ENCODE measurements at places on chromosomes 5 and 9.
A peak's percentile ranks its signal among the peaks of the same experiment; 100 is the strongest.

DNA sequence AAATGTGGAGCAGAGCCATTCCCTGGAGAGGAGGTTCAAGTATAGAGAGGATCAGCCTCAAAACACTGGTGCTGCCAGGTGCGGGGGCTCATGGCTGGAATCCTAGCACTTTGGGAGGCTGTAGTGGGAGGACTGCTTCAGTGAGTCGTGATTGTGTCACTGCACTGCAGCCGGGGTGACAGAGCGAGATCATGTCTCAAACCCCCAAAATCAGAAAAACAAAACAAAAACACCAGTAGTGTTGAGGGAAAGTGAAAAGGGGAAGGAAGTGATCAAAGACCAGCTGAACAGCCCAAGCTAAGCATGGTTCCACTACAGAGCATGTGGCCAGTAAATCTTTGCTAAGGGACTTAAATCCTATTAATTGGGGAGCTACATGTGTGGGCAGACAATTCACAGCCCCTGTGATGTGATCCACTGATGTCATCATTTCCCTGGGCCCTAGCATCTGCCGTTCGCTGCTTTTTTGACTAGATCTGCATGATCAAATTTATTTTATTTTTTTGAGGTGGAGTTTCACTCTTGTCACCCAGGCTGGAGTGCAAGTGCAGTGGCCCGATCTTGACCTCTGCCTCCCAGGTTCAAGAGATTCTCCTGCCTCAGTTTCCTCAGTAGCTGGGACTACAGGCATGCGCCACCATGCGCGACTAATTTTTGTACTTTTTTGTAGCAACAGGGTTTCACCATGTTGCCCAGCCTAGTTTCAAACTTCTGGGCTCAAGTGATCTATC lies 2.7 kb upstream of the PCBD2 start:
- no peak overlapping the region for H3K4me3 ChIP-seq
- peak; percentile 52 for DNase-seq
- H3K36me3 ChIP-seq = peaks cover 6% of the 10 kb centered on the region
- peak overlapping the region; percentile 37 for H3K27ac ChIP-seq

GRCh38 chr9:91011891-91012290 lies 210.3 kb downstream of the SYK start:
- no peaks in the 10 kb centered on the region for H3K36me3 ChIP-seq
- DNase-seq = no peak
- H3K4me3 ChIP-seq = no peak overlapping the region
- H3K4me1 ChIP-seq = no peaks in the 10 kb centered on the region
- H3K27ac ChIP-seq = no peak overlapping the region
- no peaks in the 10 kb centered on the region for H3K27me3 ChIP-seq

- no peaks in the 10 kb centered on the region for H3K36me3 ChIP-seq
- H3K27ac ChIP-seq = peak overlapping the region; percentile 99
- H3K4me1 ChIP-seq = peaks cover 88% of the 10 kb centered on the region
These were observed 141.4 kb downstream of the AOPEP start for GRCh38 chr9:94867842-94868312.

- H3K36me3 ChIP-seq = peaks cover 80% of the 10 kb centered on the region
- no peak overlapping the region for H3K27ac ChIP-seq
- H3K4me1 ChIP-seq = no peaks in the 10 kb centered on the region
- H3K4me3 ChIP-seq = no peak overlapping the region
- no peak for DNase-seq
- H3K27me3 ChIP-seq = no peaks in the 10 kb centered on the region
These were observed 8.1 kb downstream of the BRD8 start for GRCh38 chr5:138170299-138170698.

DNA sequence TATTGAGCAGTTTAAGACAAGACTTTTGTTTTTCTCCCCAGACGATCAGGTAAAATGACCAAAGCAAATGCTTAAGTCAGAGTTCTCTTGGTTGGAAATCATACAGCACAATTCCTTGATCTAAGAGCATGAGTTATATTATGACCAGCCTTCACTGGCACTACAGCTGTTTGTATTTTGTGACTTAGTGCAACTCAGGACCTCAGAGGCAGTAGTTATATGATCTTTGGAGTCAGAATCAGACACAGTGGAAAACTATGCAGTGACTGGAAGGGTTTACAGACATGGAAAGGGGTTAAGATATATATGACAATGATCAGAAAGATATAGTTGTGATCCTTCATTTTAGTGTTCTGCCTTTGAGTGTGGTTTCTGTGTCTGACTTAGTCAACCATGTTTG lies 24.3 kb downstream of the RAD23B start:
- no peak overlapping the region for H3K27ac ChIP-seq
- H3K4me1 ChIP-seq = no peaks in the 10 kb centered on the region
- H3K4me3 ChIP-seq = no peak overlapping the region
- peaks cover 89% of the 10 kb centered on the region for H3K36me3 ChIP-seq

- H3K27me3 ChIP-seq = peaks cover 19% of the 10 kb centered on the region
- H3K36me3 ChIP-seq = no peaks in the 10 kb centered on the region
- no peaks in the 10 kb centered on the region for H3K4me1 ChIP-seq
- DNase-seq = peak; percentile 75
These were observed 9.3 kb upstream of the WWC1 start for GRCh38 chr5:168282120-168282519.

GRCh38 chr9:130331573-130331972 lies 66.0 kb downstream of the HMCN2 start:
- peak; percentile 92 for DNase-seq
- no peak overlapping the region for H3K27ac ChIP-seq
- H3K27me3 ChIP-seq = peaks cover 13% of the 10 kb centered on the region

GRCh38 chr5:108481355-108481931 lies 99.5 kb upstream of the FBXL17 start:
- no peaks in the 10 kb centered on the region for H3K4me1 ChIP-seq
- H3K27ac ChIP-seq = no peak overlapping the region
- no peaks in the 10 kb centered on the region for H3K36me3 ChIP-seq
- H3K27me3 ChIP-seq = no peaks in the 10 kb centered on the region

DNA sequence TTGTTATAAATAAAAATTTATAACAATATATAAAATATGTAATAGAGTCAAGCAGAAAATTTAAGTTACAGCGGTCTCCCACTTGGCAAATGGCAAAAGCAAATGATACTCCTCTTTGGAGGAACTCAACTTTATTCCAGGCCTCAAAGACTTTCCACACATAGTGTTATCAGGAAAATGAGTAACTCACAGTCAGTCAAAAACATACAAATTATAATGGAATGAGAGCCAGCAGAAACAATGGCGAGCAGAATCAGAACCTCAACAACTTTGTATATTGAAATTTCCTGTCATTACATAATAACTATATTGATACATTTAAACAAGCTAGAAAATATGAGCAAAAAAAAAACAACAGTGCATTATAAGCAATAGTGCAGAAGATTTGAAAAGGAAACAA lies 45.2 kb downstream of the ABLIM3 start:
- peaks cover 21% of the 10 kb centered on the region for H3K4me1 ChIP-seq
- H3K36me3 ChIP-seq = 0 out of 2 replicates have a peak, but pooled peaks cover 4% of the 10 kb centered on the region
- no peak overlapping the region for H3K27ac ChIP-seq
- no peaks in the 10 kb centered on the region for H3K27me3 ChIP-seq
- DNase-seq = no peak

DNA sequence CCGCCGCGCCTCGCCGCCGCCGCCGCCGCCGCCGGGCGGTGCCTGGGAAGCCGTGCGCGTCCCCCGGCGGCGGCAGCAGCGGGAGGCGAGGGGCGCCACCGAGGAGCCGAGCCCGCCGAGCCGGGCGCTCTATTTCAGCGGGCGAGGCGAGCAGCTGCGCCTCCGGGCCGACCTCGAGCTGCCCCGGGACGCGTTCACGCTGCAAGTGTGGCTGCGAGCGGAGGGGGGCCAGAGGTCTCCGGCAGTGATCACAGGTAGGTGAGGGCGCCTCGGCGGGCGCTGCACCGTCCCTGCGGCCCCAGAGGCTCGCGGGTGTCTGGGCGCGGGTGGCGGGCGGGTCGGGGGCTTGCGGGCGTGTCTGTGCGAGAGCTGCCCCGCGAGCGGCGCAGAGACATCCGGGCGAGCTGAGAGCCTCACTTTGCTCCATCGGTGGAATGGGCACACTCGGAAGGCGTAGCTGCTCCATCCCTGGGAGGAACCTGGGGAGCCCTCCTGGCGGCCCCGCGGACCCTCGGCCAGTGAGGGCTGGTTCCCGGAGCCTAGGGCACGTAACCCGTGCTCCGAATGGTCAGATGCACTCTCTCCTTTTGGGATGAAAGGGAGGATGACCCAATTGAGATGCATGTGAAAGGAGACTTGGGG lies 864 bp downstream of the PAPPA start:
- peaks cover 41% of the 10 kb centered on the region for H3K4me1 ChIP-seq
- H3K36me3 ChIP-seq = 0 out of 2 replicates have a peak, but pooled peaks cover 7% of the 10 kb centered on the region
- H3K4me3 ChIP-seq = peak overlapping the region; percentile 90
- no peaks in the 10 kb centered on the region for H3K27me3 ChIP-seq

GRCh38 chr9:131854896-131855613 lies 115.2 kb upstream of the RAPGEF1 start:
- peak overlapping the region; percentile 43 for H3K4me3 ChIP-seq
- peak; percentile 87 for DNase-seq
- H3K36me3 ChIP-seq = no peaks in the 10 kb centered on the region

GRCh38 chr5:36089989-36090388 lies 23.3 kb upstream of the UGT3A2 start:
- no peaks in the 10 kb centered on the region for H3K36me3 ChIP-seq
- H3K27ac ChIP-seq = no peak overlapping the region
- peak; percentile 50 for DNase-seq
- H3K27me3 ChIP-seq = peaks cover 10% of the 10 kb centered on the region
- no peaks in the 10 kb centered on the region for H3K4me1 ChIP-seq

DNA sequence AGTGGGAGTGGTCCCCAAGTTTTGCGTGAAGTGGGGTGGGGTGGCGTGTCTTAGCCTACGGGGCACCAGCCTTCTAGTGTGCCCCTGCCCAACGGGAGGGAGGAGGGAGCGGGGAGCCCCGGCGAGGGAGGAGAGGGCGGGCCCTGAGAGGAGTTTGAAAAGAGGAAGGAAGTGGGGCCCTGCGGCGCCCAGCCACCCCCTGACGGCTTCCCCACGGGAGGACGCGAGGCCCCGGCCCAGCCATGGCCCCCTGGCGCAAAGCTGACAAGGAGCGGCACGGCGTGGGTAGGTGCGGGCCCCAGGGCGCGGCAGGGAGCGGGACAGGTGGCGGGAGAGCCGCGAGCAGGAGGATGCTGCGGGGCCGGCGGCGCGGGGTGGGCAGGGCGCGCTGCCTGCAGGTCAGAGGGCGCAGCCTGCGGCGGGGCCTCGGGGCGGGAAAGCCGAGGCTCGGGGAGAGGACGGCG lies at the start of gene DOCK2:
TSS of gene DOCK2 (plus strand) at position 191 of the 464 bp plus-strand sequence. CDS start at position 243, 52 bp downstream.
- peak; percentile 18 for DNase-seq
- no peaks in the 10 kb centered on the region for H3K36me3 ChIP-seq
- peaks cover 12% of the 10 kb centered on the region for H3K4me1 ChIP-seq
- H3K27ac ChIP-seq = no peak within 1 kb of the TSS
- H3K4me3 ChIP-seq = peak within 1 kb of the TSS; percentile 64

DNA sequence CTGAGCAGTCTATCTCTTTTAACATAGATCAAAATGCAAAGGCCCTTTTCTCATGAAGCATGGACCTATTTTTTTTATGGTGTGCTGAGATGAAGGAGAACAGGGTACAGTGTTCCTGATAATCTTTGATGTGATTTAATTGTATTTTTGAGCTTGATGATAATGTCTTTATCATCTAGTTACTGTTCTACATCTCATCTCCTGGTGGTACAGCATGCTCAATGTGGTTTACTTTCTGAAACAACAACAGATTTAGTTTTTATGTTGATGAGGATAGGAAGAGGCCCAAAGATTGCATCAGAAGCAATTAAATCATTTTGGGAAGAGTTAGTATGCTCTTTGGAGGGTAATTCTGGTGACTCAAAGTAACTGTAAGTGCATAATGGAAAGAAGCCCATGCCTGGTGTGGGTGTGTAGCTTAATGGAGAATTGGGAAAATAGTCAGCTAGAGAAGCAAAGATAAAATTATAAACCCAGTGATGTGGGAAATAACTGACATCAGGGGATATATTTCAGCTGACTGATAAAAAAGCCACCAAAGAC lies 123.0 kb upstream of the KCNN2 start:
- H3K27me3 ChIP-seq = no peaks in the 10 kb centered on the region
- H3K4me1 ChIP-seq = no peaks in the 10 kb centered on the region
- DNase-seq = no peak
- no peak overlapping the region for H3K4me3 ChIP-seq
- H3K36me3 ChIP-seq = no peaks in the 10 kb centered on the region

- H3K27ac ChIP-seq = peak overlapping the region; percentile 52
- H3K4me1 ChIP-seq = peaks cover 55% of the 10 kb centered on the region
- H3K36me3 ChIP-seq = no peaks in the 10 kb centered on the region
- no peak overlapping the region for H3K4me3 ChIP-seq
- no peaks in the 10 kb centered on the region for H3K27me3 ChIP-seq
- DNase-seq = peak; percentile 63
These were observed 36.3 kb downstream of the RUSC2 start for GRCh38 chr9:35526087-35526801.

DNA sequence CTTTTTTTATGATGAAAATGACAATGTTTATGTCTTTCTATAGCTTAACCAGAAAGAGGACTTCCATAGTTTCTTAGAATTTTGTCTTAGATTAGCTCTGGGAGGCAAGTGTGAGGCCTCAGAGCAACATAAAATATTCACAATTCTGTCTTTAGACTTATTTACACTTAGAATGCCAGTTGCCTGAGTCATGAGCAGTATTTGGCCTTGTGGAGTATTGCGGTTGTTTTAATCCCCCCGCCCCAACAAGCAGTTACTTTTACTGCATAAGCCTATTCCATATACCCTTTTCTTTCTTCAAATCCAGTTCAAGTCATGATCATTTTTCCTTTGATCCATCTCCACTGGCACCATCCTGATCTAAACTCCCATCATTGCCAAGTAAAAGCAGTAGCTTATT lies 198.0 kb upstream of the EGFLAM start:
- peak; percentile 6 for DNase-seq
- H3K27ac ChIP-seq = no peak overlapping the region
- no peaks in the 10 kb centered on the region for H3K4me1 ChIP-seq

DNA sequence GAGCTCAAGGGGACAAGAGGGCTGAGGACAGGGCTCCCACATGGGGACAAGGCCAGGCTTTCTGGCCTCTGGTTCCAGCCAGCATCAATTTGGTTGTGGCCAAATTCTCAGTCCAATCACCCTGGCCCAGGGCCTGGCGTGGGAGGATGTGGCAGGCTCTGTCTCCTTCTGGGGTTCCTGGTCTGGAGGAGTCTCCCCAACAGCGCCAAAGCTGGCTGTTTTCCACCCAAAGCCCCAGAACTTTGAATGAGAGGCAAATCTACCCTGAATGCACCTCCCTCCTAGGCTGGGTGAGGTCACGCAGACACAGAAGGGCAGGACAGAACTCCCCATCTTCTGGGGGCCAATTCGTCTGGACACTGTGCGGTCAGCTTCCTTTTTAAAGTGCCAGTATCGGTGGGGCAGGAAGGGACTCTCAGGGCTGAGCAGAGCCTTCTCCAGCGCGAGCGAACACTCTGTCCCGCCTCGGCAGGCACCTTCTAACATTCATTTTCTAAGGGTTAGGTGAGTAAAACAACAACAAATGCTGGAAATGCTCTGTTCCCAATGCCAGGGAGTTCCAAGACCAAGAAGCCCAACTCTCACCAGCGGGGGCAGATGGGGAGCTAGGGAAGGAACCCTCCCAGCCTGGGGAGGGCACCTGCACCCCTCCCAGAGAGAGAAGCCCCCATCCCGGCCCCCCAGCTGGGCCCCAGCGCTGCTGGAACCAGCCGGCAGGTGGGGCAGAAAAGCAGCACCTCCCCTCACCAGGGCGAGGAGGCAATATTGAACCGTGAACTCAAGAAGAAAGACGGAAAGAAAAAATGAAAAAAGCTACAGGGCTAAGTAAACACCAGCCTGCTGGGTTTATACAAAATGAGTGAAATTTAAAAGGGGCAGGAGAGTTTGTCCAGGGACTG lies 3.7 kb upstream of the DPM2 start:
- no peak overlapping the region for H3K4me3 ChIP-seq
- H3K4me1 ChIP-seq = peaks cover 9% of the 10 kb centered on the region
- H3K27me3 ChIP-seq = no peaks in the 10 kb centered on the region
- no peak for DNase-seq
- no peaks in the 10 kb centered on the region for H3K36me3 ChIP-seq

Data from GM23248 (cell line).